ENCODE measurements at places on chromosomes 7 and 10.

GRCh38 chr10:20903635-20904390 is 6.7 kb upstream of the NEBL start:
- DNase-seq = no peak

DNA sequence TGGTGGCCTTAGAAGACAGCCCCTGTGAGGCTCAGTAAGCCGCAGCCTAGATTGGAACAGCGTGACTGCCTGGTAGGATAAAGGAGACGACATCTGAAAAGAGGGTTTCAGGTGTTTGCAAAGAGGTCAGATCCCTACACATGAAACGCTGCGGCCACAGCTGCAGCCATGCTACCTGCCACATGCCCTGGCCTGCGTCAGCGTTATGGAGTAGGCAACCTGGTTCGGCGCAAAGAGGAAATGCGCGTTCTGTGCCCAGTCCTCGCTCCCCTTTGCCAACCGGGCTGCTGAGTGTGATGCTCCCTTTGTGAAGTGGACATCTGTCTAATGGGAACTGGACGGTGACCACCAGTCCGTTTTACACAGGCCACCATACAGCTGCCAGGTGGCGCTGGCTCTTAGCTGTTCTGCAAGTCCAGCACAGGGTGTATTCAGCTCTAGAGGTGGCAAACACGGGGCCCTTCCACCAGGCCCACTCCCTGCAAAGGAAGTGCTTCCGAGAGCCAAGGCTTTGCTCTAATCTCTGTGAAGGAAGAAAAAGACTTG is 160.3 kb downstream of the CELF2 start:
- DNase-seq = no peak

GRCh38 chr7:155813546-155814315 is 1.5 kb upstream of the SHH start:
- no peak for DNase-seq

DNA sequence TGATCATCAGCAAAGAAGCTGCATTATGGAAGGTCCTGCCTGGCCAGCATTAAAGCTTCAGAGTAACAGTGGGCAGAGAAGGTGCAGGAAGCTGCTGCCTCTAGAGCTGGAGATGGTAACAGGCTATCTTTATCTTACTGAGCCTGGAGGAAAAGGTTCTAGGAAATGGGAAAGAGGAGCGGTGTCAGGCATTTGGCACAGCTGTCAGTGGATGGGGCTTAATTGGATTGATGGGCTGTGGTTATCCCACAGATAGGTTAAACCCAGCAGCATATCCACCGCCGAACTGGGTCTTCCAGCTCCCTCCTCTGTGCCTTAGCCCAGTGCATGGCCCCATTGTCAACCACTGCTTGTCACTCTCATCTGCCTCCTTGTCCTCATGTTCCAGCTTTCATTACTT is 127.6 kb downstream of the CCNY start:
- DNase-seq = no peak

- peak; percentile 75 for DNase-seq
These were observed 19.7 kb upstream of the RHOBTB1 start for GRCh38 chr10:60963441-60964256.

DNA sequence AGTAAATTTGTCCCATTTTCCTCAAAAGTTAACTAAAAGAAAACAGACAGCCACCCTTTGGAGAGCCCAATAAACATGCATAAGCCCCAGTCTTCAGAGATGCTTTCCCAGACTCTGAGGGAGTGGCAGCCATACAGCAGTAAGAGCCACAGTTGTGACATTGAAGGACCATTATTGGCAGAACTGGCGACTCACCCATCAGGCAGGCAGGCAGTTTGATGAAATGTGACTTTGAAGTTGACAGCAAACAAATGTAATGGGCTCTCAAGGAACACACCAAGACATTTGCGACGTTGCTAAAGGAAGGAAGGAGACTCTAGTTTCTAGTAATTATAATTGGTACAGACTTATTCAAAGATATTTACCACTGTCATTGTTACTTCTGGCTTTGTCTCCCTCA is 287.5 kb upstream of the PHYHIPL start:
- no peak for DNase-seq

DNA sequence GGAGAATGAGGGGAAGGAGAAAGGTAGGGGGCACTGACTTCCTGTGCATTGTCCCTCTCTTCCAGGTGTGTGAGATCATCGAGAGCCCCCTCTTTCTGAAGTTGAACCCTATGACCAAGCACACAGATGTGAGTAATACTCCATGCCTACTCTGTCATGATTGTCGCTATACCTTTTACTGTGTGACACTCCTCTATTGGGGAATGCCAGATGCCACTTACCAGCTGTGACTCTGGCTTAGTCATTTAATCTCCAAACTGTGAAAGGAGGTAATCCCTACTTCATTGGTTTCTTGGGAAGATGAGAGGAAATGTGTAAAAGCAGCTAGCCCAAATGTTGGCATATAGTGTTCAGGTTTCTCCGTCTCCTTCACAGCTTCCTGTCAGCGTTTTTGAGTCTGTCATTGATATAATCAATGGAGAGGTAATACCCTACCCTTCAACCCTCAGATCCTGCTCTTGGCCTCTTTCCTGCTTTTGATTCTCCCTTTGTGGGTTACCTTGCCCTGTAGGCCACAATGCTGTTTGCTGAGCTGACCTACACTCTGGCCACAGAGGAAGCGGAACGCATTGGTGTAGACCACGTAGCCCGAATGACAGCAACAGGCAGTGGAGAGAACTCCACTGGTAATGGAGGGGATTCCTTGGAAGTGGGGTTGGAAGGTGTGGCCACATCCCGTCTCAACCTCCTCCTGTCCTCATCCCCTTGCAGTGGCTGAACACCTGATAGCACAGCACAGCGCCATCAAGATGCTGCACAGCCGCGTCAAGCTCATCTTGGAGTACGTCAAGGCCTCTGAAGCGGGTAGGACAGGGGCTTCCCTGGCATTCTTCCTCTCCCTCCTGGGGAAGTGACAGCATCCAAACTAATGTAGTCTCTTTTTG is 2.0 kb downstream of the COPS6 start:
- DNase-seq = no peak

DNA sequence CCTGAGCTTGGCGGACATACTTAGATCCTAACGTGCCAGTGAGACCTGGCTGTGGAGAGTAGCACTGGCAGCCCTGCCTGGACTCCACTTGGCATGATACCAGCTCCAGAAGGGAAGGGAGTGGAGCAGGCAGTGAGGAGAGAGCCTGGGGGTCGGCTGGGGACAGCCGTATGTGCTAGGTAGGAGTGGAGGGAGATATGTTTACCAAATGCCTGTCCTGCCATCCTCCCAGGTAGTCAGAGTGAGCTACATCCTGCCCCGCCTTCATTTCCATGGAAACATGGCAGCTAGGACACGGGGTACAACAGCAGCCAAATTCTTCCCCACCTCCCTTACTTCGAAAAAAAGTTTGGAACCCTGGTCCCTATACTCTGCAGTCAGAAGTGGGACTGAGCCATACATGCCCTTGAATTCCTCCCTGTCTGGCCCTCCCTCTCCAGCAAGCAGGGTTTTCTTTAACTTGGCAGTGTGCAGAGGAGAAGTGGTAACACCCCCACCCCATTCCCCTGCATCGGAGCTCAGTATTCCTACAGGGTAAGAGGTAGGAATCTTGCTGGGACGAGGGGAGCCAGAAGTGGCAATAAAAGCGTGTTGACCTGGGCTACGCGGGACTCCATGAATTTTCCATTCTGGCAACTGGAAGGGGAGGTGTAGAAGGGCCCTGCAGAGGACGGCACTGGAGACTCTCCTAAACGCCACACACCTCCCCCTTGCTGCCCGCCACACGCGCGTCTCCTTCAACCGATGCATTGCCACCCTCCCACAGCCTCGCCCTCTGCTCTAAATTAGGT is 20.0 kb upstream of the SMO start:
- DNase-seq = no peak

DNA sequence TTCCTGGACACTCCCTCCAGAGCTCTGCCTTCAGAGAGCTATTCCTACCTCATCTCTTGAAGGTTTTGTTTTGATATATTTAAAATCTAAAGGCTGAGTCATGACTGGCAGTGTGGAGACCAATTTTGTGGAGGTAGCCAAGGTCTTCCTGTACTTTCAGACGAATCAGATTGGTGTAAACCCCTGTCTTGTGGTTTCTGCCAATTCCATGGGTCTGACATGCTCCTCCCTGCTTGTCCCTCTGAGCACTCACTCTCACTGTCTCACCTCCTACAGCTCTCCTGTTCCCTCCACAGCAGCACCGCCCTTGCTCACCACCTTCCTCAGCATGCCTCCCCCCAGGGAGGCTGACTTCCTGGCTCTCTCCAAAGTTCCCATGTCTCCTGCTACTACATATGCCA is 179.8 kb downstream of the NPSR1 start:
- peak; percentile 11 for DNase-seq

DNA sequence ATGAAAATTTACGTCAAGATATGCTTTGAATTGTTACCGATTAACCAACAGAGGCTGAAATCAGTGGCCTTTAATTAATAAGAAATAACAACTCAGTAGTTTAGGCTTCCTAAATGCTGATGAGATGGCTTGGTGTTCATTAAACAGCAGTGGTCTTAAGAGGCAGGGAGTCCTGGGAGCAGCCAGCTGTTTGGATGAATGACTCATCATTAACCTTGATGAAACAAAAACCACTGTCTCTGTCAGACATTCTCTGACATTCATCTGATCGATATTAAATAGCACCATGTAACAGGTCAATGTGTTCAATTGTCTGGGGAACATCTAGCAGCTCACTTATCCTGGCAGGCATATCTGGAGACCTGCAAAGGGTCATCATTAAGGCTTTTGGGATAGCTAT is 234.2 kb upstream of the LRRN3 start:
- no peak for DNase-seq

DNA sequence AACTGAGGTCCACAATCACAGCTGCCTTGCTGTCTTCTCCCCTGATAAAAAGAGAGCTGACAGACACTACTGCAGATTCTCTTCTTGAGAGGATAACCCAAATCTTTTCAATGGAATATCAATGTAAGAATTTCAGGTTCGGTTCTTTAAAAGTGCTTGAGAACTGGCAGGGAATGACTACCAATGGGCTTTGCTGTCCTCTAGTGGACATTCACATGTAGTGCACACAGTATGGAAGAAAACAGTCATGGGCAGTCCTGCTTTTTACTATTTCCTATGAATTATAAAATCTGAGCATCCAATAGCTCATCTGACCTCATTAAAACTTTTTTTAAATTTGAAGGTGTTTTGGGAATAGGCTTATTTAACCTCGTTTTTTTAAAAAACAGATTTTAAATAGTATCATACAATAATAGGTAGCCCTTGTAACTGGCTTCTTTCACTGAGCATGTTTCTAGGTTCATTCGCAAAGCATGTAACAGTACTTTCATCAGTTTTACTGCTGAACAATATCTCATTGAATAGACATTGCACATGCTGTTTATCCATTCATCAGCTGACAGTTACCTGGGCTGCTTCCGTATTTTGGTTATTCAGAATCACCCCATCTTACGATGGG is 18.3 kb downstream of the FZD9 start:
- peak; percentile 55 for DNase-seq

DNA sequence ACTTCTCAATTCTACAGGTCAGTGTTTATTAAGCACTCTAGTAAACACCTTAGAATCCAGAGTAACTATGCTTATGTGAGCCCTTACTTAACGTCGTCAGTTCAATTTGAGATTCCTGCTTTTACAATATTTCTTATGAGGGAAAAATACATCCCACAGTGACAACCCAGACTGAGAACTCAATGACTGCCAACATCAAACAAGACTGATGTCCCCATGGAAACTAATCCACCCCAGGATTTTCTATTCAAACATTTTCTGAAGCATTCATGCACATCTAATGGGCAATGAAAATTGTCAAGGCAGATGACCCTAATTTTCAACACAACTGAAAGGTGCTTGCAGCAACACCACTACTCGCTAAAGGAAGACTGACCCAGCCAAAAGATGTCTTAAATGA is 67.0 kb downstream of the ATE1 start:
- DNase-seq = no peak

DNA sequence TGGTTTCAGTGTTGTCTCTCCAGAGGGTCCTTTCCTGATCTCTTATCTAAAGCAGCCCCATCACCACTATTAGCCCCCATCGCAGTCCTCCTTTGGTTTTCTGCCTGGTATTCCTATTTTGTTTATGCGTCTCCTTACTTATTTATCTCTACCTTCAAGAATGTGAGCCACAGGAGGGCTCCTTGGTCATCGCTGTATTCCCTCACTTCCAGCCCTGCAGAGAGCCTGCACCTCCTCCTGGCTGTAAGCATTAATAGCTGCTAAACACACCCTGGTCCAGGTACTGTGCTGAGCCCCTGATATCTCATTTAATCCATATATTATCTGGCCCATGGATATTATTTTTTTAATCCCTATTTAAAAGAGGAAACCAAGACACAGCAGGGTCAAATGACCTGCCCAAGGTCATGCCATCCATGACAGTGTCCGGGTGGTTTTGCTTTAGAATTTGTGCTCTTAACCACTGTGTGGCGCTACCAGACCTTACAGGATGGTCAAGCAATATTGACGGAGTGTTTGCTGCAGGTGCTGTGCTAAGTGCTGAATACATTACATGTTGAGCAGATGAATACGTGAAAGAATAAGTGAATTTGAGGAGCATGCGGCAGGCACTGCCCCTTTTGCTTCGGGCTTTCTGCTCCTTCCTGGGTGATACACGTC is 227.2 kb downstream of the ADAM12 start:
- DNase-seq = peak; percentile 36

DNA sequence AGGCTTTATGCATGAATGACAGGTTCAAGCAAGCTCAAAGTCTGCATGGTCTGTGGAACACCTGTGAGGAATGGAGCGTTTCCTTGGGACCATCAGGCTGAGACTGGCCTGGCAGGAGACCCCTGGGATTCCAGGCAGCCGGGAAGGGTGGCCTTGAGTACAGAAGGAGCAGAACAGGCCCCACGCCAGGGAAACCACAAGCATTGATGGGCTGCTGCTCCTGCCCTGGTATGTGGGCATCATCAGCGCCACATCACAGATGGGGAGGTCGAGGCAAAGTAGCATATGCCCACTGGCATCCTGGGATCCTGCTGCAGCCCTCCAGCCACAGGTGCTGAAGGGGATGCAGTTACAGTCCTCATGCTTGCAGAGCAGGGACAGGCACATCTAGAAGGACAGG is 40.9 kb downstream of the ANTXRL start:
- no peak for DNase-seq

GRCh38 chr10:78933828-78934531 is 134.8 kb upstream of the ZMIZ1 start:
- peak; percentile 53 for DNase-seq

- no peak for DNase-seq
These were observed 71.3 kb upstream of the PODXL start for GRCh38 chr7:131627735-131628190.
